ENCODE measurements at places on chromosomes 2 and 18.

DNA sequence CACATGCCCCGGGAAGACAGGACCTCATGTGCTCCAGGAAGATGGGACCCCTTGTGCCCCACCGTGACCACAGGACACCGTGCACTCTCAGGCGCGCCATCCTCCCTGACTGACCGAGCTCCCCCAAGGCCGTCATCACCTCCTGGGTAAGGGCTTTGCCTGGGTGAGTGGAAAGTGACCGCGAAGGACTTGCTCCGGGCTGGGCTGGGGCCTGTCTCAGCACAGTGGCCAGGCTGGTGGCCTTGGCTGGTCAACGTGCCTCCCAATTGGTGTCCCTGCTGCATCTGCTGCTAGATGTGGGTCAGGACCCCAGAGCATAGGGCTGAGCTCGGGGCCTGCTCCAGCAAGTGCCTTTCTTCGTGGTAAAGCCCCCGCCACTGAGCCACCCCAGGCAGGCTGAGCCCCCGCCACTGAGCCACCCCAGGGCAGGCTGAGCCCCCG lies 69.7 kb upstream of the CTDP1 start:
- no peak for DNase-seq

GRCh38 chr2:236607471-236608187 lies 38.0 kb downstream of the ACKR3 start:
- DNase-seq: peak; percentile 53

DNA sequence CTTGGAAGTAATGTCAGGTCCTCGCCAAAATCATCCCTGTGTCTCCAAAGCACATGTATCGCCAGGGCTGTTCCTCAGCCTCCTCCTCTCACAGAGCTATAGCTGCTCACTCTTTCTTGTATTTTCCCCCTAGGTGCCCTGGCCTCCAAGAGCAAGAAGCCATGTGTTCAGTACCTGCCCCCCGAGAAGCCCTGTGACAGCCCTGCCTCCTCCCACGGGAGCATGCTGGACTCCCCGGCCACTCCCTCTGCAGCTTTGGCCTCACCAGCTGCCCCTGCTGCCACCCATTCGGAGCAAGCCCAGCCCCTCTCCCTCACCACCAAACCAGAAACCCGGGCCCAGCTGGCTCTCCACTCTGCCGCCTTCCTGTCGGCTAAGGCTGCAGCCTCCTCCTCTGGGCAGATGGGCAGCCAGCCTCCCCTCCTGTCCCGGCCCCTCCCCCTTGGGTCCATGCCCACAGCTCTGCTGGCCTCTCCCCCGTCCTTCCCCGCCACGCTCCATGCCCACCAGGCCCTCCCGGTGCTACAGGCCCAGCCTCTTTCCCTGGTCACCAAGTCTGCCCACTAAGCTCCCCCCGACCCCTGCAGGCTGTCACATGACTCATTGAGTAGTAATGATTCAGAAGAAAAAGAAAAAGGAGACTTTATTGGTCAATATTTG lies 18.8 kb downstream of the TGOLN2 start:
- peak; percentile 72 for DNase-seq

GRCh38 chr2:105674401-105674800 lies 70.3 kb upstream of the NCK2 start:
- DNase-seq: no peak

GRCh38 chr2:134408386-134408785 lies 154.5 kb downstream of the MGAT5 start:
- no peak for DNase-seq

GRCh38 chr2:205684871-205685313 lies 2.6 kb downstream of the NRP2 start:
- DNase-seq: peak; percentile 75

DNA sequence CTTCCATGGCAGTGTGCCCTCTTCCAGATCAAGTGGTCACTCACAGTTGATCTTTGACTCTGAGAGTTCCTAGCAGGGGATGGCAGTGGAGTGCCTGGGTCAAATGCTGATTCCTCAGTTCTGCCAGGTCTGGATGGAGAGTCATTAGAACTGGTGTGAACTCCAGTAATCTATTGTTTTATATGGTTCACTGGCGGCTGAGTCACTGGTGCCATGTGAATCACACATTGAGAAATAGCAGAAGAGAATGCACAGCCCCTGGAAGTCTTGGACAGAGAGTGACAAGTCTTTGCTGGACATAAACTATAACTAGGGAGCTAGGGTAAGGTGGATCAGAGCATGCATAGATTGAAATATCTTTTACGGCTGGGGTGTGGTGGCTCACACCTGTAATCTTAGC lies 86.9 kb downstream of the EIF2AK3 start:
- DNase-seq: peak; percentile 28

DNA sequence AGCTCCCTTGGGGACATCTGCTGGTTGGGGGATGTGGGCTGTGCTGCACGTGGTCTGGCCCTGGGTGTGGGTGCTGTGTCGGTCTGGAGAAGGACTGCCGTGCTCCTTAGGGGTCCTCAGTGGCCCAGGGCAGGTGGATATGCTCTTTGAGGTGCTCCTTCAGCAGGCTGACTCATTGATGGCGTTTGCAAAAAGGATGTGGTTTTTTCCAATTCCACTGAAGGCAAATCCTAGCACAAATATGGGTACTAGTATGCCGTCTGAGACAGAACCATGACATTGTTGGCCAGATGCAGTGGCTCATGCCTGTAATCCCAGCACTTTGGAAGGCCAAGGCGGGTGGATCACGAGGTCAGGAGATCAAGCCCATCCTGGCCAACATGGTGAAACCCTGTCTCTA lies 3.3 kb downstream of the PPP1R7 start:
- peak; percentile 14 for DNase-seq

GRCh38 chr2:142980246-142981068 lies 103.0 kb downstream of the KYNU start:
- peak; percentile 45 for DNase-seq

GRCh38 chr2:17839959-17840358 lies 23.7 kb downstream of the MSGN1 start:
- DNase-seq: no peak

- no peak for DNase-seq
Measured at GRCh38 chr2:74860521-74860920, 26.6 kb downstream of the HK2 start.

DNA sequence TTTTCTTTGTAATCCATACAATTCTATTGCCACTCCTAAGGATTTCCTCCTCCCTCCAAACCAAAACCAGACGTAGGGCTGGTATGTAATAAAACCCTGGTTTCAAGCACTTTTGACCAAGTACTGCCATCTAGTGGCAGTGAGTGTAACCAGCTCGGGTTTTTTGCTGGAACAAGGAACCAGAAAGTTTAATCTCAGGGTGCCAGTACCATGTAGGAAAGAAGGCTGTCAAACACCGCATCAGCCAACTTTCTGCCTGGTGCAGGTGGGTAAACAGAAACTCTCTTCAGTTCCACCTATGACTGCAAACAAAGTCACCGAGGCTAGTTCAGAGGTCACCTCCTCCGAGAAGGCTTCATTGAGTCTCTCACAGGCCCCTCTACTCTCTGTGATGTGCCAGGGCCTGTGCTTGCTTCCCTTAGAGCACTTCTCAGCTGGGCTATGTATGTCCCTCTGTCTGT lies 10.2 kb upstream of the THNSL2 start:
- DNase-seq: peak; percentile 80

- no peak for DNase-seq
Measured at GRCh38 chr2:218344755-218345417, 11.8 kb upstream of the CATIP start.

GRCh38 chr2:46339676-46340459 lies 42.7 kb downstream of the EPAS1 start:
- DNase-seq: no peak

DNA sequence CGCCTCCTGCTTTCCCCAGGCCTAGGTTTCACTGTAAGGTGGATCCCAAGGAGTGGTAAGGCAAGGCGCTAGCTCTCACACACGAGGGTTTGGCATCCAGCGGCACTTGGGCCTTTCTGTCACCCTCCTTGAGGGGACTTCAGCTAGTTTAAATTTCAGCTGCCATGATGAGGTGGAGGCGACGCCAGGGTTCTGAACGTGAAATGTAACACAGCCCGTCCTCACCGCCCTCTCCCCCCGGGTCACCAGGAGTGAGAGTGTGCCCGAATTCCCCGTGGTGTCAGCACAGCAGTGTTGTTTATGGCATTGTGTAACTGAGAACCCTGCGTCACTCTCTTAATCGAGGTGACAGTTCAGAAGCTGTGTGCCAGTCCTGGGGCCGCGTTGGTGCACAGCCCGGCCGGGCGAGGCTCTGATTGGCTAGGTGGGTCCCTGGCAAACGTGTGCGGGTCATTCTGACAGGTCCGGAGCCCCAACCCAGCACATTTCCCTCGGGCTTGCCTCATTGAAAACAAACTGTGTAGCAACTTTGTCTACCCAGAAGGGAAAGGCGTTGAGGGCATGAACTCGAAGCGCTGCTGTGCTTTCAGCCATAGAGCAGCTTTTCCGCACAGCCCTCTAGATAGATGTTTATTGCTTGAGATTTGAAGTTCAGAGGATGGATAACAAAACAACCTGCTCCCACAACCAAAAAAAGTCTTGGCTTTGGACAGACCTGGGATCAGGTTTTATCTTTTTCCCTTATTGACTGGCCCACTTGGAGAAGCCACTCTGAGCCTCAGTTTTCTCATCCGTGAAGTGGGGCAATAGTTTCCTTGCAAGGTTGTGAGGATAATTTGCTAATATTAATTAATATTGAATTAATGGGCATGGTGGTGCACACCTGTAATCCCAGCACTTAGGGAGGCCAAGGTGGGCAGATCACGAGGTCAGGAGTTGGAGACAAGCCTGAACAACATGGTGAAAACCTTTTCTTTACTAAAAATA lies 4.9 kb downstream of the CIDEA start:
- DNase-seq: no peak

- peak; percentile 25 for DNase-seq
Measured at GRCh38 chr2:137168552-137168951, 403.2 kb downstream of the THSD7B start.

DNA sequence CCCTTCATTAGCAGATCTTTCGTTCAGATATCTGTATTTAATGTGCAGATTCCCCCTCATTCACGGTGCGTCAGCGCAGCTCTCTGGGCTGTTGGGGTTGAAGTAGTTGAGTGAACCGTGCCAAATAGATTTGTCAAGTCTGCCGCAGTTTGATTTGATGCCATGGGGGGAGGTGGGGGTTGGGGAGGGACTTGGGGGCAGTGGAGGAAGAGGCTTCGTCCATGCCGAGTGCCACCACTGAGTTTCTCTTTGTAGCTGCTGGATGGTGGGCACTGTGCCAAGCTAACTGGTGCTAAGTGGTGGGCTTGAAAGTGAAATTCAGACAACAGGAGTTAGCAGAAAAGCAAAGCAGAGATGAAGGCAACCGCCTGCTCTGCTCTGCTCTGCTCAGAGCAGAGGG lies 47.9 kb downstream of the NRP2 start:
- DNase-seq: peak; percentile 71

GRCh38 chr2:2018713-2019410 lies 274.5 kb upstream of the PXDN start:
- DNase-seq: no peak

DNA sequence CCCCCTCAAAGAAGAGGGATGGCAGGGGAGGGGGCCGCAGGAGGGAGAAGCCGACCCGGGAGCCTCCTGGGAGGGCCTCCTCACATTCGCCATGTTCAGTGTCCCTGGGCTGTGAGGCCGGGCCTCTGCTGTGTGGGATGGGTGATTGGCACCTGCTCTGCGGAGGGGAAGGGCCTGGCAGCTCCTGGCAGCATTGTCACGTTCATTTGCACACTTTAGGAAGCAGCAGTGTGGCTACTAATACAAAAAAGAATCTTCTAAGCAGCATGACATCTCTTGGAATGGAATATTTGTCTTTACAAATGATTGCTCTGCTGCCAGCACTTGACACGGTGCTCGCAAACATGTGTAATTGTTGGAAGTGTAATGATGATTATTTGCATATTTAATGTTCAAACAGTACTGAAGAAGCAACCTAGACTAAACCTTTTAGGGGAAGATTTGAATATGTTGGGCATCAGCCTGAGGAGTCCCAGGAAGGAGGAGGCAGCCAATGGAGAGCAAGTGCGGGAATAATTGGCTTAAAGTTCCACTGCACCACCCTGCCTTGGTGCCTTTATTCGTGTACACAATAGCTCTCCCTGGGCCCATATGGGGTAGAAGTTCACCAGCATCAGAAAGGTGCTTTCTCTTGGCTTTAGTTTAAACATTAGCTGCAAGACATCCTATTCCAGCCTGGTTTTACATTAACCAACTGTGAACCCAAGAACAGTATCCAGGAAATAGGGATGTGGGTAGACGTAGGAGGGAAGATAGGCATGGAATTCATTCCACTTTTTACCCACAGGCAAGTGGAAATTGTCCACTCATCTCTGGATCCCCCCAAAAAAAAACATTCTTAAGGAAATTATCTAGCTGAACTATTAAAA lies 404.9 kb downstream of the TMEM182 start:
- no peak for DNase-seq

- DNase-seq: peak; percentile 44
Measured at GRCh38 chr2:218733171-218734021, 22.8 kb downstream of the TTLL4 start.

DNA sequence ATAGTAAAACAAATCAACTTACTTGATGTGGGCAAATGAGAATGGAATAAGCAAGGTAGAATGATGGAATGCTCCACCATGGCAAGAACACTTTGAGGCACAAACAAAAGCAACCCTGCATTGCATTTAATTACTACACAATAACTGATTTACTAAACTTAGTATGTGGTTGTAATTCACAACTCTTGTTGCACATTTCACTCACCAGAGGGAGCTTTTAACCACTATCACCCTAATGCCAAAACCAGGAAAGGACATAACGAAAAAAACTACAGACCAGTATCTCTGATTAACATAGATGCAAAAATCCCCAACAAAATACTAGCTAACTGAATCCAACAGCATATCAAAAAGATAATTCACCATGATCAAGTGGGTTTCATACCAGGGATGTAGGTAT lies 659.8 kb downstream of the CPS1 start:
- peak; percentile 23 for DNase-seq

DNA sequence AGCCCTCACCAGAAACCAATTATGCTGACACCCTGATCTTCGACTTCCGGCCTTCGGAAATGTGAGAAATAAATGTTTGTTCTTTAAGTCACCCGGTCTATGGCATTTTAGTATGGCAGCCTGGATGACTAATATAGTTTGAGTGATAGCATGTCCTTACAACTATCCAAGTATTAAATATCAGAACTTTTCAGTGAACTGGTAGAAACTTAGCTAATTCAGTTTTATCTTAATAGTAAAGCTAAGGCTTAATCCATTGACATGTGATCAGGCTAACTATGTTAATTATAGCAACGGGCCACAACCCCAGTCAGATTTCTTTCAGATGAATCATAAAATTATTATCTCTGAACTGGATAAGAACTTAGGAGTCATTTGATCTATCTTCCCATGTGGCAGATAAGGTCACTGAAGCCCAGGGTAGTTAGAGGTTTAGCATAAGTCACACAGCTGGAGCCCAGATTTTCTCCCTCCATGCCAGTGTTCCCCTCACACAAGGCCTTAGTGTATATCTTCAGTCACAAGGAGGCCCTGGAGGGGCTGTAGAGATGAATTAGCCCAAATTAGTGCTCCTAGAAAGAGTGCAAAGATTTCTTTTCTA lies 40.7 kb upstream of the UPP2 start:
- DNase-seq: peak; percentile 23

DNA sequence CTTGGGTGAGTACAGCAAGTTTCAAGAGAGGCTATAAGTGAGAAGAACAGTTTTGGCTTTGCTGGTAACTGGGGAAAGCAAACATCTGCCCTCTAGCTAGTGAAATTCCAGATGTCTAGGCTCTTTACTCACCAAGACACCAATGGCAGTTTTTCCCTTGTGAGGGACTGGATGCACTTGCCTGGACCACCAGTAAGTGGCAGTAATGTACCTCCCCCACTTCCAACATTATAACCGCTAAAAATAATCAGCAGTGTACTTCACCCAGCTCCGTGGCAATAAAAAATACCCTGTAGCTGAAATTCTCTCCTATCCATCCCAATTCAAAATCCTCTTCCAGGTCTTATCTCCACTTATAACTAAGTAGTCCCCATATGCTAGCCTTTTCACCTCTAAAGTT lies 383.9 kb downstream of the ARHGAP15 start:
- peak; percentile 78 for DNase-seq

GRCh38 chr2:222239945-222240675 lies 58.7 kb downstream of the PAX3 start:
- DNase-seq: no peak

All from astrocyte of the hippocampus (primary cell).